Sciatic nerve (tissue), 2 donors: ENCODE measurements at places on chromosomes 1 and 21.
A peak's percentile ranks its signal among the peaks of the same experiment; 100 is the strongest.

DNA sequence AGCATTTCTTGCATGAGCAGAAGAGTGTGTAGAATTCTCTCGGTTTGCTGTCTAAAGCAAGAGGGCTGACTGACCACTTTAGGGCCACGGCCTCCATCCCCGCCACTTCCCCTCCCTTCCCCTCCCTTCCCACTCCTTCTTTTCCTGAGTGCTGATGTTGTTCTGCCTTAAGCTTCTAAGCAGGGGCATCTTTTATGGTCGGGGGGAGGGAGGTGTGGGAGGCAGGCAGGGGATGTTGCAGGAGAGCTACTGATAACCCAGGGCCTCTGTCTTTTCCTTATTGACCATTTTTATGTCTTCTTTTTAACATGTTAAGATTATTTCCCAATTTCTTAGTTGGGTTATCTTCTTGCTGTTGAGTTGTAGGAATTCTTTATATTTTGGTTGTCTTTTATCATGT is 15.1 kb downstream of the USP25 start:
- DNase-seq: no peak

GRCh38 chr1:27031235-27032118 is 18.8 kb upstream of the TENT5B start:
- DNase-seq: peak; percentile 79

DNA sequence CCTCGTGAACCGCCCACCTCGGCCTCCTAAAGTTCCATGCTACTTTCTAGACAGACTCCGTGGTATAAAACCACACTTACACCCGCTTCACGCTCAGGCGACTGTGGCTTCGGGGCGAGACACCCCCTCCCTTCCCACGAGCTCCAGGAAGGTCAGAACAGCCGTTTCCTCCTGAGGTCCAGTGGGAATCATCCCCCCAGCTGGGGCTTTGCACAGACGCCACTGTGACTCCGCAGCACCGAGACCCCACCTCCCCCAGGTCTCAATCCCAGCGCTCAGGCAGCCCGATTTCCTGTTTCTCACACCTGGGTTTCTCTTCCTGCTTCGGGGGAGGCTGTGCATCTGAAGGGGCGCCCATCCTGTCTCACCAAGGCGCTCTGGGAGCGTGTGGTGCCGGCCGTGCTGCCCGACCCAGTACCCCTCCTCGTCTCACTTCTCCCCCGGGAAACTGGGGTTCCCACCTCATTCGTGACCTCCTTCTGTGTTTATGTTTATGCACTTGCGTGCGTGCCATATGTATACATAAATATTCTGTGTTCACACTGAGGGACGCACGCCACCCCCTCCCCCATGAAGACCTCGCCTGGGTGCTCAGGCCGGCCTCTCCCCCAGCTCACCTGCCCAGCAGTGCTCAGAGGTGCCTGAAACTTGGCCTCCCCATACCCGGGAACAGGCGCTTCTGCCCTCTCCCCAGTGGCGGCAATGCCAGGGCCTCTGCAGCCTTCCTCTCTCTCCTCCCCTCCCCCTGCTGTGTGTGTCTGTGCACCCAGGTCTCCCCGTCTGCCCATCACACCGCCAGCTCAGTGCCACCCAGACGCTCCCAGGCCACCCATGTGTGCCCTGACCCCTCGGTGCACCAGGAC is 14.6 kb downstream of the SLC35E2B start:
- DNase-seq: peak; percentile 52

DNA sequence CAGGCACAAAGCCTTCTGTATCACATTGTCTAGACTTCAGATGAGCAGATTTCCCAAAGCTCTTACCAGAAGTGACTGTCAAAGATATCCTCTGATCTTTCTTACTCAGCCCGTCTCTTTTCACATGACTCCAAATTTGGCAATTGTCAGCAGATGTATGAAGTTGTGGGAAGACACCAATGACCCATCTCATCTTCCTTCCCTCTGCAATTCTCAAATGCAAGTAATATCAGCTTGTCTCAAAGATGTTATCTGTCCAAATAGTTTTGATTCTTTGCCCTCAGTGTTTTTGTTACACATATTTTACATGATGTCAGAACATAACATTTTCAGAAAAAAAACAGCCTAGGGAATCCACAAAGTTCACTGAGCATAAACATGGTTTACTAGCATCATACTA is 45.1 kb upstream of the RGS2 start:
- DNase-seq: no peak

DNA sequence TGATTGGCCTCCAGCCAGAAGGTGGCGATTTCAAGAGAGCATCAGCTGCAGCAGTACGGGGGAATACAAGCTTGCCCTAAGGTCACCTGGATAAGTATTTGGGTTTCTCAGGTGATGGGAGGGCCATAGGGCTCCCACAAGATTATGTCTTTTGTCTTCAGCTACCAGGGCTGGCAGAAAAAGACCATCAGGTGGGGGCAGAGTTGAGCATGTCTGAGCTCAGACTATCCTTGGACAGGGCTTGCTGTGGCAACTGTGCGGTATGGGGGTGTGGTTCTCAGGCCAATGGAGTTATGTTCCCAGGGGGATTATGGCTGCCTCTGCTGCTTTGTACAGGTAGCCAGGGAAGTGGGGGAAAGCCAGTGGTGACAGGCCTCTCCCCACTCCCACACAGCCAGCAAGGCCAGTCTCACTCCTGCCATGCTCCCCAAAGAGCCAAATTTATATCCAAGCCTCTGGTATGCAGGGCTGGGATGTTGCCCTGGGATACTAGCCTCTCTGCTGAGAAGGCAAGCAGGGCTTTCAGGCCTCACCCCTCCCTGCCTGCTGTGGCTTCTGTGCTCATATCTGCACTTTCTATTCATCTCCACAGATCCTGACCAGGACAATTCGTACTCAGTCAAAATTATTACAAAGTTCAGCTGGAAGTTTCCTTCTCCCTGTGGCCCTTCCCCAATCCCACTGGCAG is 26.6 kb upstream of the CD84 start:
- no peak for DNase-seq

DNA sequence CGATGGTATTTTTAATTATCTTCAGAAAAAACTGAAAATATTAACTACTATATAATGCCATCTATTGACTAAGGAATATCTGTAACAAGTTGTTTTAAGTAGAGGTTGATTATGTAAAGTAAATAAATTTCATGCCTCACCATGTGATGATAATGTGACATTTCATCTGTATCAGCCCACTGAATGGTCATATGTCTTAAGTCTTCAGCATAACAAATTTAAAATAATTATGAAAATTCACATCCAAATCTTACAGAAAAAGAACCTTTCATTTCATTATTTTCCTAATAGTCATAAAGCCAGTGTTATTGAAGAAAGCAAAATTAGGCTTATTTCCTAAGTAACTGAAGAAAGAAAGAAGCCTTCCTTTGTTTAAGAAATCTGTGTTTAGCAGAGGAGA is 72.6 kb downstream of the ITGB3BP start:
- no peak for DNase-seq

DNA sequence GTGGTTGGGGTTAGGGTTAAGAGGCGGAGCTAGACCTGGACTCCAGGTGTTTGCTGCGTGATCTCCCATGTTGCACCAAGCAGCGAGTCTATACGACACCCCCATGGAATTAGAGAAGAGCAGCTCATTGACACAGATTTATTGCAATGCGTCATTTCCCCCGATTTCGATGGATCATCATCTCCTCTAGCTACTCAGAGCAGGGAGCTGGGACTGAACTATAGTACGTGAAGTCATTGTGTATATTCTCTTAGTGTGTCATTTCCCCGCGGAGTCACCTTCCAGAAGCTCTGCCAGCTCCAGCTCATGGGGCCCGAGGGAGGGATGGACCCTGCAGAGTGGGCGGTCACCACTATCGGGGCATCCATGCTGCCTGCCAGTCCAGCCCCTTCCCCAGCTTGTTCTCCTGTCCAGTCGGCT is 7.5 kb upstream of the C2CD2 start:
- DNase-seq: no peak

DNA sequence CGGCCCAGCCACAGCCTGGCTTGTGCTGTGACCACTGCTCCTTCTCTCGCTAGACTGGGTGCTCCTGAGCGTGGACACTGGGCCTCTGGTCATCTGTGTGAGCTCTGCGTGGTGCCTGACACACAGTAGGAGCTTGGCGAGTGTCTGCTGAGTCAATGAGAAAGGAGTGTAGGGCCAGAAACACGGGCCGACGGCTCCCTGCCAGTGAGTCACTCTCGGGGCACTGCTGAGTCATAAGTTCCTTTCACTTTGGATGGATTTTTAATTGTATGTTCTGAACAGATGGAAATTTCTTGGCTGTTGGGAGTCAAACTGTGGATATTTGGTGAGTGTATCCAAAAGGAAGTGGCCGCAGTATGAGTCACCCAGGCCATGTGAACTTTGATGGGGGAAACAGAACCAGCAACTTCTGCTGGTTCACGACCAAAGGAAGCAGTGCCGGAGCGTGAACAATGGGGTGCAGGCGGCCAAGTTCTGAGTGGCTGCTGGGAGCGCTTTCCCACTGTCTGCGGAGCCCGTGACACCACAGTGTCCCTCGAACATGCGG is 41.0 kb upstream of the COL18A1 start:
- DNase-seq: peak; percentile 91

DNA sequence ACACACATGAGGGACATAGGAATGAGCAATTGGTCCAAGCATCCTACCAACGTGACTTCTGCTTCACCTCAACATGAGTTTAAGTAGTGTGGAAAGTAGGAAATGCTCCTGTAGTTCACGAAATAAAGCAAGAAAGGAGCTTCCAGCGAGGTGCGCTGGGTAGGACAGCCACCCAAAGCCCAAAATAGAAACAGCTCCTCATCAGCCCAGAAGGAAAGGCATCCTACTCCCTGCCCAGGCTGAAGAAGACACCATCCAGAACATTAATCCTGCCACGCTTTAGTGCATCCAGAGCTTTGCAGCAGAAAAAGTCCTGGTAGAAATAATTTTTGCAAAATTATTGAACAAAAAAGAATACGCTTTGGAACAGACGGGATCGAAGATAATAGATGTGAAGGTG is 25.9 kb downstream of the CCDC185 start:
- no peak for DNase-seq

DNA sequence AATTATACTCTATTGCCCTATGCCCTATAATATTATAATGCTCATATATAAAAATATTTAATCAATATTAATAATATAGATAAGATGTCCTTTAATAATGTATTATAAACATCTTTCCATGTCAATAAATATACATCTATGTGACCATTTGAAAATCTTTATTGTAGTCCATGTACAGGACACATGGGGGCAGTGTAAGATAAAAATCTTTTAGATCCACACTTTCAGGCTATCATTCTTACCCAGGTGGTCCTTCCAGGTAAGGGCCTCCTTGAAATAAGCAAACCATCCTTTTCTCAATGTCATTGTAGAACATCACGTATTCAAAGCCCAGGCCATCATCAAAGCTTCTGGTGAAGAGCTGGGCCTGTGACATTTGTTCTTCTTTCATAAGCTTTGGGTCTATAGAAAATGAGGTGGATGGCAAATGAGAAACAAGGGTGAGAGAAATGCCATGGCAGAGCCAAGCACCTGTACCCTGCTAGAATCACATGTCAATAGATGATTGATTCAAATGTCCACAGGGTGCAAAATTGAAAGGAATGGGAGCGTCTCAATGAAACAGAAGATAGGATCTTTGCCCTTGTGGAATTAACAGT is 20.2 kb downstream of the THEM4 start:
- no peak for DNase-seq

DNA sequence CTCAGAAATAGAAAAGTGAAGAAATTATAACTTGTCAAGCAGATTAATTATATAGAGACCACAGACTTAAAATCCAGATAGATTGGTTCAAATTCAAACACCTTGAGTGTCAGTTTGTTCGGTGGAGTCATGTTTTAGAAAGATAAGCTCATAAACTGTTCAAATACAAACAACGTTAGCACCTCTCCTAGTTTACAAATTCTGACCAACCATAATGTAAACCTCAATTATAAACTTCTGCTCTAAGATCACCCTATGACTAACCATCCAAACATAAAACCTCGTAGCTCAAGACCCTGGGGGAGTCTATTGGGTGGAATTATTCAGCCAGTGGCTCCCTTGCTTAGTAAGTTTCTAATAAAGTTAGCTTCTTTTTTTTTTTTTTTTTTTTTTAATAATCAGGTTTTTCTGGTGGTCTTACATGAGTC is 12.4 kb downstream of the CBR1 start:
- DNase-seq: no peak

- no peak for DNase-seq
These were observed 2.0 kb downstream of the LORICRIN start for GRCh38 chr1:153261281-153262069.

DNA sequence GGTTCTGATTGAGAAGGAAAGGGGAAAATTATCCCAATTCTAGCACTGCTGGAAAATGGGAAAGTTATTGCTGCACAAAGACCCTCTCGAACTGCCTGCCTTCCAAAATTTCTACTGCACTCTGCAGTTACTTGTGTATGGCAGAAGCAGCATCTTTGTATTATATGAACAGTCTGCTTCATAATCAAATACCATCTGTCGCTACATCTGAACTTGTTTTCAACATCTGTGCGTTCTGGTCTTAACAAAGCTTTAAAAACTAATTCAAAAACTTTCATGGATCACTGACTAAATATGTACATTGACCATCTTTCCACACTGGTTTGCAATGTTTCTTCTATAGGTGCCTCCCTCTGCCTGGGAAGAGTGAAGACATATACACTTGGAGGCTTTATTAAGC is 79.2 kb downstream of the PROX1 start:
- no peak for DNase-seq

GRCh38 chr1:42335809-42336518 is 929 bp upstream of the FOXJ3 start:
- DNase-seq: no peak

DNA sequence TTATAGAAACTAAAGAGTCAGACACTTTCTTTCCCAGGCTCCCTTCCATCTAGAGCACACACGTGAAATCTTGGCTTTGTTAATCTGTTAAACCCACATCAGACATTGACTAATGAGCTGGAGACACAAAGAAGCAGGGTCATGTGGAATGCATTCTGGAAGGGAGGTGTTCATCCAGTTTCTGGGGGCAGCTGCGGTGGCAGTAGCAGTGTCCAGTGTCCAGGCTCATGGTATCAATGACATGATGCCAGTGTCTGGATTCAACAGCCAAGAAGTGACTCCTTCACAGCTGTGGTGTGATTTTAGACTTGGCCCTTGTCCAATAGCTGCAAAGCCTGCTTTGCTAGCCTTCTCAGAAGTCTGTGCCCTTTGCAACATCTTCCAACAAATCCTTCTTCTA is 95.2 kb downstream of the NTPCR start:
- no peak for DNase-seq

DNA sequence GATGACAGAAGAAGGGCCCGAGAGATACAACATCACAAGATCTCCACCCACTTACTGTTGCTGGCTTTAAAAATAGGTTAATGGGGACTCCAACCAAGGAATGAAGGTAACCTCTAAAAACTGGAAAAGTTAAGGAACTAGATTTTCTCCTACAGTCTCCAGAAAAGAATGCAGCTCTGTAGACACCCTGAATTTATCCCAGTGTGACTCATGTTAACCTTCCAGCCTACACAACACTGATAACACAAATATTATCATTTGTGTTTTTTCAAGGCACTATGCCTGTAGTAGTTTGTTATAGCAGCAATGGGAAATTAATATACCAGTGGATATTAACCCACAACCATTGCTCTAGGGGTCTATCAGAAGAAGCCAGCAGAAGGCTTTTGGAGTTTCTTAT is 730.7 kb upstream of the ZP4 start:
- no peak for DNase-seq
